Type B pancreatic cell (in vitro differentiated cells): ENCODE measurements at places on chromosomes 16 and 17. TPM values are rescaled to one million over a fixed set of nuclear protein-coding genes. Genes with fewer than 3 reads are reported as not detected.
A peak's percentile ranks its signal among the peaks of the same experiment; 100 is the strongest.

DNA sequence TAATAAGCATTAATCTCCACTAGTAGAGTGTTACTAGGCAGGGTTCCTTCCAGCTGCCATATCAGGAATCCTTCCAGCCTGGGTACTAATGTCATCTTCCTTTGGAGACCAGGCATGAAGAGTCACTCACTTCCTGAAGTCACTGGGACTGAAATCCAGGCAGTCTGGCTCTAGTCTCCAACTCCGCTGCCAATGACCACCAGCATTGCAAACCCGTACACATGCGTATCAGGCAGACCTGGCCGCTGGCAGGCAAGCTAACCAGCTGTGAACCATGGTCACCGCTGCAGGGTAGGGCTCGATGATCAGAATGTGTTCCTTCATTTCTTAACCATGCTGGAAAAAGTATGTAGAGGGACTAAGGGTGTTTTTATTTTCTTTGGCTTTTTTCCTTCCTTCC, 255.5 kb downstream of the CDH13 start:
- DNase-seq = no peak

- DNase-seq = no peak
Measured at GRCh38 chr16:53809088-53809932, 105.4 kb downstream of the FTO start.

GRCh38 chr17:71765437-71765836, 355.4 kb upstream of the SOX9 start:
- no peak for DNase-seq

DNA sequence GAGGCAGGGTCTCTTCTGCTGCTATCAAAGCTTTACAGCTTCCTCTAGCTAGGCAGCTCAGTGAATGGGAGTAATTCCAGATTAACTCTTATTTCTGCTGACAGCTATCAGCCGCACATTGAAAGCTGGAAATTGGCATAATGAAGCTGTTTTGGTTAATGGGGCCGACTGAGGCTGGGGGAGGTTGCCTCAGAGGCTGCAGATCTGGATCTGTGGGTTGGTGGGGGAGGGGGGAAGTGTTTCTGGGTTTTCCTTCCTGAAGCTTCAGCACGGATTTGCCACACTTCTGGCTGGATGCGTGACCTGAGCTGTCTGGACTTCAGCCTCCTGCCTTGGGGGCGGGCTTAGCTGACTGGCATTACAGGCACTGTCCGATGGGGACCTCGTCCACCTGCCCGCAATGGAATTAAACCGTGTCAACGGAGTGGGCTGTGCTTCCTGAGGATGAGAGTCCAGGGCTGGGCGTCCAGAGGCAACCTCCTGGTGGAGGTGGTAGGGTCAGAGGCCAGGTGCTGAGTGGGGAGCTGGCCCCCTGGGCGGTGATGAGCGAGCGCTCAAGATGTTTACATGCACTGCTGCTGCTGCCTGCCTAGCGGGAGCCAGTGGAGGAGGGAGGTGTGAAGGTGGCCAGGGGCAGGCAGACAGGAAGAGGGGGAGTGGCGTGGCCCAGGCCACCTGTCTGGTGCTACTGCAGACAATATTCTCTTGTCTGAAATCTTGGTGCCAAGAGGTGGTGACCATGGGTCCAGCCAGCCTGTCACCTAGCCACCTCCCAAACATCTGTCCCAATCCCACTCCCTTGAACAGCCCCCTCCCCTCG, 6.7 kb upstream of the ABCC3 start:
- DNase-seq = no peak

The IRX3 gene
- 30.0 and 30.7 TPM in 2 replicates for total RNA-seq

GRCh38 chr17:40921026-40921425, 16.4 kb downstream of the KRT23 start:
- no peak for DNase-seq

DNA sequence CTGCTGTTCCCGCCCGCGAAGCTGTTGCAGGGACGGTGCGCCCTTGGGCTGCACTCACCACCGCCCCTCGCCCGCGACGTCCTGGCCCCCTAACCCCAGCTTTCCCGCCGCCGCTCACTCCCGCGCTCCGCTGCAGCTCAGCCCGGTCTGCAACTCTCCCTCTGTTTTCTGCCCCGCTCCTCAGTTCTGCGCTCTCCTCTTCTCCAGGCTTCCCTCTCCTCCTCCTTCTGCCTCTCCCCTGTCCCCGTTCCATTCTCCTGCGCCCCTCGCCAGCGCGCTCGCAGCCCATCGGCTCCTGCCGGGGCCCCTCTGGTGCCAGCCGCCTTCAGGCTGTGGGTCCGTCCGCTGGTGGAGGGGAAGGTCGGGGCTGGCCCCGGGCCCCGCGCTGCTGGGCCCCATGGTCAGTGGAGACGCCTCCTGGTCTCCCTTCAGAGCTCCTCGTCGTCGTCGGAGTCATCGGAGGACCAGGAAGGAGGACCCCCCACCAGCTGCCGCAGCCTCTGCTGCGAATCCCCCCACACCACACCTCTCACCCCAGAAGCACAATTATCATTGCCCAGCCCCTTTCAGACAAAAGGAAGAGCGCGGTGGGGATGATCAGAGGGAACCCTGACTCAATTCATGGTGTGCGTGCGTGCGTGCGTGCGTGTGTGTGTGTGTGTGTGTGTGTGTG, 223.2 kb upstream of the FOXF1 start:
- DNase-seq = peak; percentile 63

The CORO7 gene
- 32.3 and 41.4 TPM in 2 replicates for total RNA-seq

GRCh38 chr16:1443403-1443973, 868 bp downstream of the CCDC154 start:
- no peak for DNase-seq

The C17orf50 gene
- not detected in 2 replicates for total RNA-seq

The ACSM2B gene
- total RNA-seq = 2.4 TPM in 1 of 2 replicates, not detected in the other

DNA sequence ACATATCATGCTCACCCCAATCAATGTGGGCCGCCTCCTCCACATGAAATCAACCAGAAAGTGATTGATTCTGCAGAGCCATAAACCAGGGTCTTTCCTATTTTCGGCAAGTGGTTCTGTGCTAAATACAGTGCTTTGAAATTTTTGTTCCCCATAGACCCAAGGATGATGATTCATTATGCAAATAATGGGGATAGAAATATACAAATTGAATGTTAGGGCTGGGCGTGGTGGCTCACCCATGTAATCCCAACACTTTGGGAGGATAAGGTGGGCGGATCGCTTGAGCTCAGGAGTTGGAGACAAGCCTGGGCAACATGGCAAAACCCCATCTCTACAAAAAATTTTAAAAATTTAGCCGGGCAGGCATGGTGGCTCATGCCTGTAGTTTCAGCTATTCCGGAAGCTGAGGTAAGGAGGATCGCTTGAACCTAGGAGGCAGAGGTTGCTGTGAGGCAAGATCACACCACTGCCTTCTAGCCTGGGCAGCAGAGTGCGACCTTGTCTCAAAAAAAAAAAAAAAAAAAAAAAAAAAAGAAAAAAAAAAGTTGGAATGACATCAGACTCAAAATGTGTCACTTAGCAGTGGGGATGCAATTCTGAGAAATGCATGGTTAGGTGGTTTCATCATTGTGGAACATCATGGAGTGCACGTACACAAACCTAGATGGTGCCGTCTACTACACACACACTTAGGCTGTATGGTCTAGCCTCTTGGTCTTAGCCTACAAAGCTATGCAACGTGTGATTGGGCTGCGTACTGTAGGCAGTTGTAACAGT, 581.7 kb downstream of the MAF start:
- DNase-seq = no peak

DNA sequence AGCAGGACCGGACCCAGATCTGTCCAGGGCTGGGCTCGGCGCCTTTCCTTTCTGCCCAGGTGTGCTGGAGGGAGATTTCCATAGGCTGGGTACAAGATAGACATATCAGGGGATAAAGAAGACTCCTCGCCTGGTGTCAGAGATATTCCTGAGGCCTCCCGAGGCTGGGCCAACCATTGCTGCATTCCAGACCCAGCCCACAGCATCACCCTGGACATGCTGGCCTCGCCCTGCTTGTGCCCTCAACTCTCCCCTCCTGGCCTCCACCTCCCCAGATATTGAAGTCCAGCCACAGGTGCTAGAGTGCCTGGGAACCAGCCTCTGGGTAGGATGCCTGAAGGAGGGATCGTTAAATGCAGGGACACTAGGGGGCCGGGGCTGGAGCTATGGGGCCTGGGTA, 2.1 kb downstream of the CD300LG start:
- DNase-seq = no peak

The TPSB2 gene
- total RNA-seq = not detected in 2 replicates

DNA sequence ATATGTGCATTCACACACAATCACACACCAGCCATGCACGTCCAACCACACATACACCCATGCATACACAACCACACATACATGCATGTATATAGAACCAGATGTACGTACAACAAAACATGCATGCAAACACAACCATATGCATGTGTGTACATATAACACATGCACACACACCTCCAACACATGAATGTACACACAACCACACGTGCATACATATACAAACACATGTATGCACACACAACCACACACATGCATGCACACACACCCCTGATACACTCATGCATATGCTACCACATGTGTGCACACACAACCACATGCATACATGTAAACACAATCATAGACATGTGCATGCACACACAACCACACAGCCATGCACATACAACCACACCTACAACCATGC, 52.0 kb upstream of the SDK2 start:
- DNase-seq = no peak

DNA sequence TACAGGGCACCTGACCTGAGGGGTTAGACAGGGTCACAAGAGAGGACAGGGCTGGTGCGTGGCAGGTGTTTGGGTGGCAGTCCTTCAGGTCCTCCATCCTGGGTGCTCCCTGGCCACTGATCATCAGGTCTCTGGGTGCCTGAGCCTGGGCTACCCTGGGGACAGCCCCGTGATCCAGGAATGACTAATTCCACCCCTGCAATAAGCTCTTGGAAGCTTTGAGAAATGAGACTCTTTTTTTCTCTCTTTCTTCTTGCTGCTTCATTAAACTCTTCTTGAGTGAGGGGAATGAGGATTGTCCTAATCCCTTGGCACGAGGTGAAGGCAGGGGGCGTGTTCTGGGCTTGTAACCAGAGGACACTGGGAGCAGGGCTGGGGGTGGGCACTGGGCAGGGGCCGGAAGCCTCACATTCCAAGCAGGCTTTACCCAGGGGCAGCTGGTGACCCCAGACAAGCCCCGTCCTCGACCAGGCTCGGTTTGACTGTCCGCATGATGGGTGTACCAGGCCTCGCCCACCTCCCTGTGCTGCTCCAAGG, 21.4 kb upstream of the SPNS2 start:
- DNase-seq = no peak

DNA sequence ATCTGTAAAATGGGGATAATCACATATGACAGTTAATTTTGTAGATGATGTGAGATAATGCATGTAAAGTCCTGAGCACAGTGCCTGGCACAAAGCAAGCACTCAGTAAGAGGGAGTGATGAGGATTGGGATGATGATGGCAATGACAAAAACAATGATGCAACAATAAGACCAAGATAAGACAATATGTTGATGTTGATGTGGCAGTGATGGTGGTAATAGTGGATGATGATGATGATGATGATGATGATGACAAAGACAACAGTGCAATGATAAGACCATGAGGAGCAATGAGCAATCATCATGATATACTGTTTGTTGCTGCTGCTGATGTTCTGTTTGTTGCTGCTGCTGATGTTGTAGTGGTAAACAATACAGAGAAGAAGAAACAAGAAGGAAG, 344.1 kb downstream of the NPIPA8 start:
- no peak for DNase-seq

GRCh38 chr17:64538508-64539130, 31.8 kb downstream of the CEP95 start:
- no peak for DNase-seq

GRCh38 chr17:71052971-71053370, 883.6 kb downstream of the KCNJ2 start:
- no peak for DNase-seq

GRCh38 chr17:45287526-45288500, 25.9 kb upstream of the SPATA32 start:
- DNase-seq = no peak

The GAST gene
- 119 and 193 TPM in 2 replicates for total RNA-seq

The ODAD4 gene
- total RNA-seq = 1.9 and 4.5 TPM in 2 replicates

DNA sequence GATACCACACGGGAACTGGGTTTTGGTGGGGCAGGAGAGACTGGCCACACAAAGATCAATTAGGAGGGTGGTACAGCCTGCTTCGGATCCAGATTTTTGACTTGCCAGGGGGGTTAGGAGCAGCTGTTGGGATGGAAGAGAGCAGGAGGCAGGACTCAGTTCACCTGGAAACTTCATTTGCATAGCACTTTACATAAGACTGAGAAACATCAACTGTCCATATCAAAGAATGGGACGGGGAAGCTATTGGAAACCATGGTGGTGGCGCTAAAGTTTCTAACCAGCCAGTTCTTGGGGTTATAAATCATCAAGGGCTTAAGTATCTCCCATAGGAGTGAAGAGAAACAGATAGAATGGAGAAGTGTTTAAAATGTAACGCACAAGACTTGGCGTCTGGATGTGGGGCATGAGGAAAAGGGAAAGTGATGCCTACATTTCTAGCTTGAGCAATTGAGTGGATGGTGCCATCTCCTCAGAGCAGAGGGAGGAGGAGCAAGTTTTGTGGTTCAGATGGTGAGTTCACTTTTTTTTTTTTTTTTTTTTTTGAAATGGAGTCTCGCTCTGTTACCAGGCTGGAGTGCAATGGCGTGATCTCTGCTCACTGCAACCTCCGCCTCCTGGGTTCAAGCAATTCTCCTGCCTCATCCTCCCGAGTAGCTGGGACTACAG, 6.4 kb upstream of the SRCAP start:
- no peak for DNase-seq

DNA sequence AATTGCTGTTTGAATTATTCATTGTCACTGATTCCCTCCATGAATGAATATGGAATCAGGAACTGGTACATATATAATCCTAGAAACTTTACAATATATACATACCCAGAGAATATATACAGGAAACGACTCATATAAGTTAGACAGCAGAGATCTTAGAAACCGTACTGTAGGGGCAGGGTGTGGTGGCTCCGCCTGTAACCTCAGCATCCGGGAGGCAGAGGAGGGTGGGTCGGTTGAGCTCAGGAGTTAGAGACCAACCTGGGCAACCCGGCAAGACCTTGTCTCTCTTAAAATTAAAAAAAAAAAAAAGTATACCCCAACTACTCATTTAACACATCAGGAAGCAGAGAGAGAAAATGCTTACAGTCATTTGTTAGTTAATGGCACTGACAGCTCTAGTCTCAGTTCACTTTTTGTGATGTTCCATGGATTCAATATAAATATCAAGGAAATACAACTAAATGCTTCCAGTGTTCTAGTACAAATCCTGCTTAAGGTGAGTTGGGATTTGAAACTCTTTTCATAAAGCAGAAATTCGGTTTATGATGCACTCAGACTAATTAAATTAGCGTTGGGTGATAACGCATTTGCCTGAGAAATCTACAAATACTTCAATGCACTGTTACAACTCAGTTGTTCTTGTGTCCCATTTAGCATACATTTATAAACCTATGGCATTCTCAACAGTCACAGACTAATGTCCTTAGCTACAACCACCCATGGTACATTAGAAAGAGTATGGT, 5.6 kb downstream of the GLG1 start:
- DNase-seq = no peak

DNA sequence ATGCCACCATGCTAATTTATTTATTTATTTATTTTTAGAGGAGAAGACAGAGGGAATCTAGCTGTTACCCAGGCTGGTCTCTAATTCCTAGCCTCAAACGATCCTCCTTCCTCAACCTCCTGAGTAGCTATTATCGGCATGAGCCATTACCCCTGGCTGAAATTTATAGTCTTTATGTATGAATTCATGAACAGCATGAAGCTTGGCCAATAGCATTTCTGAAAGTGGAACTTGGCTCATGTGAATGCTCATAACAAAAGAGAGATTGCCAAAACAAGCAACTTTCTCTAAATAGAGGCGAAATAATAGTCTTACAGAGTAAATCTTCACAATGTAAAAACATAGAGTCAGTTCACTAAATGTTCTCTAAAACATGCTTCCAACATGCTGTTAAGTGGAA, 30.1 kb upstream of the SMURF2 start:
- no peak for DNase-seq
